Hematopoietic multipotent progenitor cell (in vitro differentiated cells): ENCODE measurements at places on chromosomes 11 and 22.

- DNase-seq = no peak
Measured at GRCh38 chr11:120710354-120711131, 199.0 kb downstream of the GRIK4 start.

- no peak for DNase-seq
Measured at GRCh38 chr11:34653031-34653430, 32.1 kb downstream of the EHF start.

- DNase-seq = peak; percentile 50
Measured at GRCh38 chr22:37525073-37525745, 6.0 kb upstream of the CARD10 start.

DNA sequence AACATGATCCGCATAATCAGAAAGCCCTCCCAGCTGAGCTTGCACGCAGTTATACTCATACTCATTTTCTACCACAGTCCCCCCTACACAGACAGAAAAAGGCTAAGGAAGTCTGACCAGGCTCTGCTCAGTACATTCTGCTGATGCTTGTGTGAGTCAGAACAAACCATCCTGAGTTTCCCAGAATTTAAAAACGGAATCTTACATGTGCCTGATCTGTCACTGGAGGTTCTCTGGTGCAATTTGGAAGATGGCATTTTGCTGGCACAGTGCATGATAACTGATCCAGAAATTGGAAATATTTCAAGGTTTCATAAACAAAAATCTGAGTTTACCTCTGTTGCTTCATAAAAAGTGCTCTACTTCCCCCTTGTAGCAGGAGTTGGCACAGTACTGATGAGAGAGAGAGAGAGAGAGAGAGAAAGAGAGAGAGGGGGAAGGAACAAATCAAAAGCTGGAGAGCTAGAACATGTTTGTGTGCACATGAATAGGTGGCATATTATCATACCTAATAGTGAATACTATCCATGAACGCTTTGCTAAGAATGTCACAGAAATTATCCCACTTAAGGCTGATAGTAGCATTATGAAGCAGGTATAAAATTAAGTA, 1085.3 kb downstream of the DLG2 start:
- no peak for DNase-seq

DNA sequence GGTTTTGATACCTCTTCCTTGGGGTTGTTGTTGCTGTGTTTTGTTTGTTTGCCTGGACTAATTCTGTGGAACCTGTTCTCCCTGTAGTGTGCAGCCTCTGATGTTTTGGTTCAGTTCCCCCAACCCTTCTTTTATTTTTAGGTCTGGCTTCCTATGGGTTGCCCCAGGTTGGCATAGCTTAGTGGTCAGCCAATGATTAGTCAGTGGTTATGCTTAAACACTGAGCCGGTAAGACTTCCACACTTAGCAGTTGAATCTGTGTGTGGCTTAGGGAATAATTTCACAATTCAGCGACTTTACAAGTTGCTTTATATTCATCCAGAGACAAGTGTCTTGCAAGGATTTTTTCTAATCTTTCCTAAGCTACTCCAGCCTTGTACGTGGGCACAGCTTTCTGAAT, 78.6 kb upstream of the CLPB start:
- no peak for DNase-seq

DNA sequence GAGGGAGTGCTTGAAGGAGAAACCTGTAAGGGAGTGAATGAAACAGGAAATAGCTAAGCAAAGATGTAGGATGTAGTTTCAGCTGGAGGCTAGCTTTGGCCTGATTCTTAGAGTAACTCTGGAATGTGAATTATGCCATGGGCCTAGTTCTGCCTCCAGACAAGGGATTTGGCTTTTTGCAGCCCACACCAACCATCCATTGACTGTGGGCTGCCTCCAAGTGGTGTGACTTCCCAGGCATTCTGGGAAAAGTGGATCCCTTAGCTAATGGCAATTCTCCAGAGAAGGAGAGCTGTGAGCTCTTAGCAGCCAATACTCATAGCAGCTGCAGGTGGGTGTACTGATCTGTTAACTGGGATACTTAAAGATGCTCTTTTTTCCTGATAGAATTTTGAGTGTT, 2.0 kb upstream of the OR9I1 start:
- no peak for DNase-seq

DNA sequence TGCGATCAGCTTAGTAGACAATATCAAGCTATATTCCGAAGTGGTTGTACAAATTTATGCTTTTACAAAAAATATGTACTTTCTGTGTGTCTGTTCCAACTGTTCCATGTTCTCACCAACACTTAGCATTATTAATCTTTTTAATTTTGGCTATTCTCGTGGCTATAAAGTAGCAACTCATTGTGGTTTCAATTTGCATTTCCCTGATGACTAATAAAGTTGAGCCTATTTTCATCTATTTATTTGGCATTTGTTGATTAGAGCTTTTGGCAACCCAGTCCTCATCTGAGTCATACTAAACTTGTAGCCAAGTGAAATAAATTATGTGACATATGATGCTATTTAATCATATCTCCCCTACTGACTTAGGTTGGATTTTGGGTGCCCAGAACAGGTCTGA, 115.9 kb downstream of the FBXO7 start:
- DNase-seq = no peak

- no peak for DNase-seq
Measured at GRCh38 chr22:19892257-19892879, 37.7 kb upstream of the GNB1L start.

- peak; percentile 75 for DNase-seq
Measured at GRCh38 chr11:47373876-47374719, 4.2 kb downstream of the SPI1 start.

GRCh38 chr22:19707347-19708290, 6.7 kb upstream of the SEPTIN5 start:
- DNase-seq = no peak

GRCh38 chr22:37417677-37418348, 9.5 kb downstream of the ELFN2 start:
- DNase-seq = no peak

DNA sequence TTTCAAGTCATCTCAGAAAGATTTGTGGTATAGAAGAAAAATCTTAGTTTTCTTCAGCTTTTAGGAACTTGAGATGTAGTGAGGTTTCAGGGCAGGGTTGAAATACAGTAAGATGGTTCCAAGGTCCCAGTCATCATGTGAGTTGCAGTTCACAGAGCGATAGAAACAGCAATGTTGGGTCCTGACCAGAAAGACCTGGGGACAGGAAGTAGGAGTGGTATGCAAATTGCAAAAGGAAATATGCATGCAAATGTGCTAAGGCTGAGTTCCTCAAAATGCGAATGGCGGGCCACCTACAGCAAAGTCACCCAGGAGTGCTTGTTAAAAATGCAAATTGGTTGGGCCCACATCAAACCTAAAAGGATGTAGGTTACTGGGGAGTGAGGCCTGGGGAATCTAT, 1032.7 kb upstream of the TENM4 start:
- no peak for DNase-seq

GRCh38 chr11:116276051-116277044, 496.4 kb downstream of the BUD13 start:
- peak; percentile 14 for DNase-seq

DNA sequence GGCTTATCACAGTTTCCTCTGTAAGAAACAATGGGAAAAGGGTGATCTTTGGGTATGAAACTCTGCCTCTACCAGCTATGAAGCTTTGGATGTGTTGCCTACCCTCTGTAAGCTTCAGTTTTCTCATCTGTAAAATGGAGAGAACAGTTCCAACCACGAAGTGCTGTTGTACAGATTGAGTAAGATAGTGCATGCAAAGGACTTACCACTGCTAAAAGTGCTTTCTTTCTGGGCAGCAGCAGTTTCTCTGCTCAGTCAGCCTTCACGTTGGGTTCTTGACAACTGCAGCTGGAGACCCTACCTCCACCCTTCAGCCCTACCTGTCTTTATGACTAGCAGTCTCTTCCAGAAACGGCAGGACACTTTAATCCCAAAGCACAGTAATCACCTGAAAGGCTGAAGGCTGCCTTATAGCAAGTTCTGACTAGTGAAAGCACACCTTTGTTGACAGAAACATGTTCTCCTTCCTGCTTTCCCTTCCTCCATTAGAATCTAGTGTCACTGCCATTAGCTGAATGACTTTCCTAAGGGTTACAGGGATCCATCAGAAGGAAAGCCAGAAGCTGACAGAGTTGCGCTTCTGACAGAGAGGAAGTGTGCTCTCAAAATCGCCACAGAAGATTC, 91.4 kb downstream of the RPL27A start:
- no peak for DNase-seq

GRCh38 chr11:64894070-64894811, 15.8 kb upstream of the EHD1 start:
- DNase-seq = peak; percentile 85

DNA sequence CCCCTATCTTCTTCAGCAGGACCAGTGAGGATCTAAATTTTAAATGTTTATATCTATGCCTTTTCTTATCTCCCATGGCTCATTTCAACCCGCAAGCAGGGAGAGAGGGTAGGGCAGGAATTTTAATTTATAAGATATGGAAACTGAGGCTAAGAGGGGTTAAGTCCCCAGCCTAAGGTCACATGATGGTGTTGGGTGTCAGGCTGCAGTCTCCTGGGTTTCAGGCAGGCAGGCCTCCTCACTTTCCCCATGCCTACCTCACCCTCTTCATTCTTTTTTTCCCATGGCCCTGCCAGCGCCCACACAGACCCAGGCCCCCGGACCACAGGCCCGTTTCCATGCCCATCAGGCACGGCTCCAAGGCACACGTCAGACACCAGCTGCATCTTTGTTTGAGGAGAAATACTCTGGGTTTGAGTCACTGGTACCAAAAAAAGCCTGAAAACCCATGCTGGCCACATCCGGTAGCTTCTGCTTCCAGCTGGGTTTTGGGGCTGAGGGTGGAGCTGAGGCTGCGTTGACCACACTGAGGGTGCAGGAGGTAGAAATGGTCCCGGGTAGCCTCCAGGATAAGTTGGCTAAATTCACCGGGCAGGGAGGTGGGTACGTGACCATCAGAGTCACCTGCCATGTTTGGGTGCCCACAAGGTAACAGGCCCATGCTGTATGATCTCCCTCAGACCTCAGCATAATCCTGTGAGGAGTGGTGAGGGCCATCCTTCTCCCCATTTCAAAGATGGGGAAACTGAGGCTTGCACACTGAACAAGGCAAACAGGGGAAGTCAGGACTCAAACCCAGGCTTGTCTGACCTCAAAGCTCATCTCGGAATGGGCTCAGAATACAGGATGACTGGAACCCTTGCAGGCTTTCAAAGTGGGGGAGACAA, 7.5 kb downstream of the CRYBB1 start:
- peak; percentile 18 for DNase-seq

DNA sequence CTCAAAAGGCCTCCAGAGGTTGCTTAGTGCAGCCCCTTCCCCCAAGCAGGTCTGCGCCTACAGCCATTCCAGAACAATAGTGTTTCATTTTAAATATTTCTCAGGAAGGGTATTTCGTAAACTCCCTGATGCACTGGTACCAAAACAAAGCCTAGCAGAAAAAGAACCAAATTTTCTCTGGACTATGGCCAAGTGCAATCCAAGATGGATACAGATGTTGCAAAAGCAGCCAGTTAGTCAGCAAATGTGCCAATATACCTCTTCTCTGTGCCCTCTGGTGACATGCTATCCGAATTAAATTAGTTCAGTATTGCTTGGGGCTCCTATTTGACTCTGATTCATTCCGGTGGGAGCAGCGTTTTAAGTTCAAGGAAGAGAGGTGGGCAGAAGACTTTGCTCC, 247.8 kb downstream of the NTM start:
- DNase-seq = no peak

DNA sequence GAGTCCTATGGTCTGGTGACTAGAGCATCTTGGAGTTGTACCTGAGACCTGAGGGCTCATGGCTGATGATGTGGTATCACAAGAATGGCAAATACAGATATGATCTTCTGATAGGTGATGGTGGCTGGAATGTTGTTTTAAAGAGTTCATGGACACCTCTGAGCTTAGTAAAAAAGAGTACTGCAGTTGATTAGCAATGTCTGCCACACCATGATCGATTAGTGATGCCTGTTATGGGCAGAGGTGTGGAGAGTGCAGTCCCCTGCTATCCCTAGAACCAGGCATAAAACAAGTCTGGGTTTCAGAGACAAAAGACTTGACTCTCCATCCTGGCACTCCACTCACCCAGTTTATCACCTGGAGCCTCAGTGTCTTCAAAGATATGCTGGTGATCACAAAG, 1.4 kb upstream of the BATF2 start:
- peak; percentile 12 for DNase-seq

DNA sequence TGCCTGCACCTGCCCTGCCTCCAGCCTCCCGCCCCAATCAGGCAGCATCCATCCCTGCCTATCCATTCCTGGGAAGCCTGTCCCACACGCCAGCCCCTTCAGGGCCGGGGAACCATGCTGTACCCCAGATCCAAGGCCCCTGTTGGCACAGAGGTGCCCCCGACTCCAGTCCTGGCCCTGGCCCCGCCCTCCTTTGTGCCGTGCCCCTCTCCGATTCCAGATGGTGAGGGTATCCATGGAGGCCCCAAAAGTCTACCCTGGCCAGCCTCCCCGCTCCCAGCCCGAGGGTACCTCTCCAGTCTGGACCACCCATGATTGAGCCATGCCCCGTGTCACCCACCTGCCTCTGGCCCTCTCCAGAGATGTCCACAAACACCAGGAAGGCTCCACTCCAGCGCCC, 2.7 kb upstream of the TH start:
- DNase-seq = no peak

GRCh38 chr11:16758382-16759024, 20.1 kb downstream of the C11orf58 start:
- no peak for DNase-seq

- peak; percentile 60 for DNase-seq
Measured at GRCh38 chr11:118198370-118198769, 21.9 kb upstream of the SCN2B start.

DNA sequence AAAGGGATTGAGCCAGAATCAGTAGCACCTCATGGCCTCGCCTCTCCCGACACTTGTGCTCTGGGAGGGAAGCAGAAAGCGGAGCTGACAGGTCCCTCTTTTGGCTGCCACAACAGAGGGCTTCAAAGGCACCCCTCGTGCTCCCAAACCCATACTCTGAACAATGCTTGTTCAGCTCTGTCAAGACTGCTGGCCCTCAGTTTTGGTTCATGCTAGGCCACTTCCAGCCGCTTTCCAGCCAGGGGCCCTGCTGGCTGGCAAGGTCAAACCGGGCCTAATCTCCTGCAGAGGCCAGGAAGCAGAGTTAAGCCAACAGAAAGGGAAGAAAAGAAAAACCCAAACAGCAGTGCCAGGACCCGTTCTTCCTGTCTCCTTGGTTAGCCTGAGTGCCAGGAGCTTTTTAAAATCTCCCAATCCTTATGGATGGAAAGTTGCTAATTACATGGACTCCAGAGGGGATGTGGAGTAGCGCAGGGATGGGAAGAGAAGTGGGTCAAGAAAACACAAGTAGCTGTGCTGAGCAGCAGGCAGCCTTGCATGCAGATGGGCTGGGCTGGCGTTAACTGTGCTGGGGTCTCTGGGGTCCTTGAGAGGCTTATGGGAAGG, 150.6 kb downstream of the GRIK4 start:
- DNase-seq = no peak

DNA sequence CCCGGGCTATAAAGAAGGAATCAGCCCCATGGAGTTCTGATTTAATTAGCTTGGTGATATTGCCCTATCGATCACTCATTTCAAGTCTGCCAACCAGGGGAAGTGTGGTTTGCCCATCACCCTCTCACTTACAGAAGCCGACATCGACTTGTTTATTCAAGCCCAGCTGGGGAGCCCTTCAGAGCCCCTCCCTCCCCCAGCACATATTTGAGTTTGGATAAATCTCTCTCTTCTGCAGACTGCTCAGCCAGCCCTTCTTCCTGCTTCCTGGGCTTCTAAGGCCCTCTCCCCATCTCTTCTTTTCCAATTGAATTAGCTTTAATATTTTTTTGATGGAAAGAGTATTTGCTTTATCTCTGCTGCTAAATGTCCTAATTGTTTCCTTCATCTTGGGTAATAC, 299.0 kb downstream of the MIAT start:
- no peak for DNase-seq

GRCh38 chr11:121520243-121521144, 67.7 kb upstream of the SORL1-AS1 start:
- no peak for DNase-seq
